NCI-H1048 (cell line): ENCODE measurements at places on chromosomes 2 and 18.

- no peak for DNase-seq
These were observed 11.2 kb upstream of the SLC8A1 start for GRCh38 chr2:40463112-40463511.

DNA sequence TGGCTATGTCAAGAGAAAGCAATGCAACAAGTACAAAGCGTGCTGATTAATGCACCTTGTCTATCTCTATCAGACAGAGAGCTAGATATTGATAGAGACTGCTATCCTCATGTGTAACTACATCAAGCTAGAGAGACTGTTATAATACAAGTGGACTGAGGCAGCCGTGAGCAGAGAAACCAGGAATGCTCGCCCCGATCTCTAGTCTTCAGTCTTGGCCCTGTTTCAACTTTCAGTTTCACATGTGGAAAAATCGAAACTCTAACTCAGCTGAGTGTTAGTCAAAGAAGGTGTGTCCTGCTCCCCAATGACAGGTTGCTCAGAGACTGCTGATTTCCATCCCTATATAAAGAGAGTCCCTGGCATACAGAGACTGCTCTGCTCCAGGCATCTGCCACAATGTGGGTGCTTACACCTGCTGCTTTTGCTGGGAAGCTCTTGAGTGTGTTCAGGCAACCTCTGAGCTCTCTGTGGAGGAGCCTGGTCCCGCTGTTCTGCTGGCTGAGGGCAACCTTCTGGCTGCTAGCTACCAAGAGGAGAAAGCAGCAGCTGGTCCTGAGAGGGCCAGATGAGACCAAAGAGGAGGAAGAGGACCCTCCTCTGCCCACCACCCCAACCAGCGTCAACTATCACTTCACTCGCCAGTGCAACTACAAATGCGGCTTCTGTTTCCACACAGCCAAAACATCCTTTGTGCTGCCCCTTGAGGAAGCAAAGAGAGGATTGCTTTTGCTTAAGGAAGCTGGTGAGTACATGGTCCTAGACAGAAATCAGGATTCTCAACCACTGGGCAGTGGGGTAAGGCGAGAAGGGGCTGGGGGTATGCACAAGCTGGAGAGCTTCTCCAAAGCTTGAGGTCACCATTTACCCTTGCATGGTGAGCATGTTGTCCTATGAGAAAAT lies at the start of gene RSAD2:
Gene RSAD2, plus strand, starts transcription at position 376 of the 903 bp plus-strand sequence. Its CDS starts 24 bp downstream, at position 400.
- DNase-seq = no peak

DNA sequence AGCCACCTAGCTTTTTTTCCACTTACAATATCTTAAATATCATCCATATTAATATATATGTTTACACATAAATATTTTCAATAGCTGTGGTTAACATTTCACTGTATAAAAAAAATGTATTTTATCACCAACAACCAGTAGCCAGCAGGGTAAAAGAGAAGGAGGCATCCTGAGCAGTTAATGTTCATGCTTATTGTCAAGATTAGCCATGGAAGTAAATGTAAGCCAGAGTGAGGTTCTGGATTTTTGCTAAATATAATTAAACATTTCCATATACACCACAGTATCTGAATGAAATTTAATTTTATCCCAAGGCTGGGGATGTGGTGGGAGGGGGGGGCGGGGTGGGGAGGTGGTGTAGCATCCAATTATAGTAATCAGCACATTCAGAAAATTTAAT lies 80.3 kb upstream of the GRB14 start:
- no peak for DNase-seq

DNA sequence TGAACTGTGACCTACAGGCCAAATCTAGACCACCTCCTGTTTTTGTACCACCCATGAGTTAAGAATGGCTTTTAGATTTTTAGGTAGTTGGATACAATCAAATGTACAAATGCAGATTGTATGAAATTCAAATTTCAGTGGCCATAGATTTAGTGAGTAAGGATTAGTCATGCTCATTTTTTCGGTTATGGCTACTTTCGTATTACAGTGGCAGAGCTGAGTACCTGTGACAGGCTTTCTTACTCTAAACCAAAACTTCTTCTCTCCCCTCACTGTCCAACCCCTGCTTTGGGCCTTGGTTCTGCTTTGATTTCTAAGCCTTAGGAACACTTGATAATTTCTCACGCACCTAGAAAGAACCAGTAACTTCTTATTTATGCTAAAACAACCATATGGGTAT lies 82.1 kb downstream of the CDC42EP3 start:
- no peak for DNase-seq

DNA sequence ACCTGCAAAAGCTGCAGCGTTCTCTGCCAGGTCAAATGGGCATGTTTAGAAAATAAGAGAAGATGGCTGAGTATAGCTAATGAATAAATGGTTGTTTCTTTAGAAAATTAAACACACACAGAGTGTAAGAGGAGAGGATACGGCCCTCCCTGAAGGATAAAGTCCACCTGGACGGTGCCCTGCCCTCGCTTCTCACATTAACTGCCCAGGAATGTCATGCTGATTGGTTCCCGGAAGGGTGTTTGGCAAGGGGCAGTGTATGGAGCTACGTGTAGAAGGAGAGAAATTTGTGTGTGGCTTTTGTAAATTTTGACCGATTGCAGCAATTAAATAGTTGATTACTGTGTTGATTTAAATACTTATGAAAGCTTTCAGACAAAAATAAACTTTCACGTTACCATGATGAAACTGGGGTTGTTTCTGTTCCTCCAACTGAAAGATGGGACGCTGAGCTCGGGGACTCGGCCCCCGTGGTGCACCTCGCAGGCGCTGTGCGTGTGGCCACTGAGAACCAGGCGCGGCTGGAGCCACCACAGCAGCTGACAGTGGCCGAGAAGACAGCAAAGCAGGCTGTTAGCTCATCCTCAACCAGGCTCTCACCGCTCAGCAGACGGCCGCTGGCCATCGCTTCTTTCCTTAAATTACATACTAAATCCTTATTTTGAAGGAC lies 22.7 kb downstream of the MPPE1 start:
- no peak for DNase-seq

DNA sequence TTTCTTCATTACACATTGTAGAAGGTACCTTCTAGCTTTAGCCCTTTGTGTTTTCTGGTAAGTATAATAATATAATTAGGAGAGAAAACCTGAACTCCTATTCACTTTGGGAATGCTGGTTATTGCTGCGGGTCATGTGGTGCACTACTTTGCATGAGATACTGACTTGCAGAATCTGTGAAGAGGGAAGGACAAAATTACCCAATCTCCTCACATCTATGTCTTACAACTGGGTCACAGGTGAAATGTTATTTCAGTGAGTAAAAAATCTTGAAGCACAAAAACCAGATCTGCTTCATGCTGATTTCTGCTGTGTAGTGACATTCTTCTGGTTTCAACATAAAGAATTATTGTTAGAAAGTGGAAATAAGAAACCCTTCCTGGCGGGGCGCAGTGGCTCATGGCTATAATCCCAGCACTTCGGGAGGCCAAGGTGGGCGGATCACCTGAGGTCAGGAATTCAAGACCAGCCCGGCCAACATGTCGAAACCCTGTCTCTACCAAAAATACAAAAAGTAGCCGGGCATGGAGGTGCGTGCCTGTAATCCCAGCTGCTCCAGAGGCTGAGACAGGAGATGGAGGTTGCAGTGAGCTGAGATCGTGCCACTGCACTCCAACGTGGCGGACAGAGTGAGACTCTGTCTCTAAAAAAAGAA lies 211.0 kb upstream of the REG3G start:
- no peak for DNase-seq

- no peak for DNase-seq
These were observed 13.3 kb downstream of the DSC1 start for GRCh38 chr18:31149351-31149750.

DNA sequence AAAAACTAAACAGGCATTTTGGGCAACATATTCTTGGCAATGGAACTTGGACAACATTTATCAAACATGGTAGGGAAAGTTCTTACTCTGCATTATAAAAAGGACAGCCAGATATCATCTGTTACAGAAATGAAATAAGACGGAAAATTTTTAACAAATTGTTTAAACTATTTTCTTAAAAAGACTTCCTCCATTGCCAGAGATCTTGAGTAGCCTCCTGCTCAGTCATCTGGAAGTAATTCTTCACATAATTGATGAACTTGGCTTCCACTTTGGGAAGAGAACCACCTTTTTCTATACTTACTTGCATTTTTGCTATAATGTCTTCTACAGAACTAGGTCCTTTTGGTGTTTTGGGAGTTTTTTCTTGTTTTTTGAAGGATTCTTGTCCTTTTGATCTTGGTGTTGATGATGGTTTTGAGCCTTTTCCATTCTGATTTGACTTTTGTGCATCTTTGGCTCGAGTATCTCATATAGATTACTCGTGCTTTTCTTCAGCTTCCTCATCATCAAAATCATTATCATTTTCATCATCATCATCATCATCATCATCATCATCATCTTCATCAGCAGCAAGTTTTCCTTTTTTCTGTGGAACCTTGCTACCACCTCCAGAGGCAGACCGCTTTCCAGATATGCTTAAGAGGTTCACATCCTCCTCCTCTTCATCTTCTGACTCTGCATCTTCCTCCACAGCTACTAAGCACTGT lies 66.2 kb downstream of the CD28 start:
- DNase-seq = no peak

- no peak for DNase-seq
These were observed 3.9 kb upstream of the UCN start for GRCh38 chr2:27312152-27312551.

DNA sequence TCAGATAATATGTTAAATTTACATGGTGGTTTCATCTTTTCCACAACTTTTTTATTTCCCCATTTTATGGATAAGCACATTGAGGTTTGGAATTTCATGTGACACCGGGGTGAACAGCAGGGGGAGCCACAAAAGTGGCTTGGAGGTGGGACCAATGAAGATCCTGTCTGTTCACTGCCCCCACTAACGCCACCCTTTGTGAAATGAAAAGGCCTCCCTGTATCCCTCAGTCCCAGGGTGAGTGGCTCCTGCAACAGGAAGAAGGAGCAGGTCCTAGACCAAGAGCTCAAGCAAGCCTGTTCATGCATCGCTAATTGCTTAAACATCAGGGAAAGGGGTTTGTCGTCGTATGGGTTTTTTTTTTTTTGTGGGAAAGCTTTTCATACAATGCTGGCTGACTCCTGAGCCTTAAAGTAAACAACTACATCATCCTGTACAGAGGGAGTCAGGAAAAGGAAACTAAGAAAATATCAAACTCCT lies 267.8 kb upstream of the EPAS1 start:
- DNase-seq = no peak

DNA sequence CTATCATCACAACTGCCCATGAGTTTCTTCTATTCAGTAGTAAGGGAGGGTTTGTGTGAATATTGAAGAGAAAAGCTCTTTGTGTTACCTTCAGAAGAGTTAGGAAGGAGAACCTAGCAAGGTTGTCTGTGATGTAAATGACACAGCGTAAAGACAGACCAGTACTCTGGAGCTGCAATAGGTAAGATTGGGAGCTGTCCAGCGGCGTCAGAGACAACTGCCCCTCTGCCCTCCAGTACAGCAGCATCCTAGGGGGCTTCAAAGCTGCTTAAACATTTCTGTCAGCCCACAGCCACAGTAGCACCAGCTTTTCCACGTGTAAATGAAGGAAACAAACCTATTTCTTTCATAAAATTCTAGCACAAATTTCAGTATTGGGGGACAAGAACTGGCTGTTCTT lies 34.5 kb downstream of the NYAP2 start:
- no peak for DNase-seq

DNA sequence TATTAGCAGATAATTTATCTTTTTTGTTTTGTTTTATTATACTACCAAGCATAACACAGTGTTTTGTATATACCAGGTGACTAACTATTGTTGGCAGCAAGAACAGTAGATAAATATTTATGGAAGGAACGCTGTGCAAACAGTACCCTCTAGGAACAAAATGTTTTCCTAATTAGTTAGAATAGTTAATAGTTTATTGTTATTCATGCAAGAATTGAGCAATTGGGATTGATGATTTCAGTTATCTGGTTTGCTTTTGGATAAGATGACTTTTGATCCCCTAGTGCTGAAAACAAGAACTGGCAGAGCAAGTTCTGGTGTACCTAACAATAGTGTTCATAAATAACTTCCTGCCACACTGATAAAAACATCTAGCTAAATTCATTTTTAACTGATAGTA lies 323.3 kb downstream of the TGIF1 start:
- no peak for DNase-seq

DNA sequence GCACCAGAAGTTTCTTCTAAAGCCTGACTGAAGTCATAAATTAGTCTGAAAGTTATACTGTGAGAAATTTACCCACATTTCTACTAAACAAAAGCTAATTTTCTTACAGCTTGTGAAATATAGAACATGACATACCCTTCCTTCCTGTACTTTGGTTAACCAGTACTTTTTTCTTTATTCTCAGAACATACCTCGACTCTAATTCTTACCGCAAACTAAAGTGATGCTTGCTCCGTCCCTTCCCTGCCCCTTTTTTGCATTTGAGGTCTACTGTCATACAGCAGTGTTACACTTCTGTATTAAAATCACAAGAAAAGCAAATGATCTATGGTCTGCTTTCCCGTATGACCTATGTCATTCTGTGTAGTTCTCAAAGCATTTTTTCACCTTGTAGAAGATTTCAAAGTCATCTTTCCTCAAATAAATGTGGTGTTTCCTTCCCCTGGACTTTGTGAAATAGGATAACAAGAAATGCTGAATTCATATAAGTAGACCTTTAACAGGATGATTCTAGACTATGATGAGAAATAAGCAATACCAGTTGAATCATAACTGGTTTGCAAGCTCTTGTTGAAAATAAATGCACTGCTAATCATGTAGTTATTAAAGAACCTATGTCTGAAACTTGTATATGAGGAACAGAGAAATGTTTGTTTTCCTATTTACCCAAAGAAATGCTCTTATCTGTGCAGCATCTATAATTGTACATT lies 30.4 kb downstream of the CYTIP start:
- no peak for DNase-seq

DNA sequence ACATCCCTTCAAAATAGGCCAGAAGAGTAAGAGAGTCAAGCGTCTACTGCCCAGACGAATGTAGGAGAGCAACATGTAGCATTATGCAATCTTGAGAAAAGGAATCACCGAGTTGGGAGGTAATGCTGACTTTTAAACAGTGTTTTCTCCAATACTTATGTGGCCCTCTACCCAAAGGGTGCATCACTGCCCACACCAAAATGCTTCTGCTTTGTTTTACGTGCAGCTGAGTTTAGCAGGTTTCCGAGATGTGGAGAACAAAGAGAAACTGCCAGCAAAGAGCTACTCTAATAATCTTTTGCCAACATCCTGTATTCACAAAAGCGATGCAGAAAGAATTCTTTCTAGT lies 63.4 kb upstream of the ZEB2 start:
- no peak for DNase-seq

DNA sequence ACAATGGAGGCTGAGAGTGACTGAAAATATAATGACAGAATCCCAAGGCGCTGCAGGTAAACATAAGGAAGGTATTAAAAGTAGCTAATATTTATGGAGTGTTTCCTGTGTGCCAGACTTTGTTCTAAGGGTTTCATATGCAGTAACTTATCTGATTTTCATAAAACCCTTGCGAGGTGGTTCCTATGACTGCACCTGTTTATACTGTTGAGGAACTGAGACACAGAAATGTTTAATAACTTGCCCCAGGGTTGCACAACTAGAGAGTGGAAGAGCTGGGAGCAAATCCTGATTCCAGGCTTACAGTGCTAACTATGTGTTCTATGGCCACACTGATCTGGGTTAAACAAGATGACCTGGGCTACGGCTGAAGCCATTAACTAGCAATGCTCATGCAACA lies 2.4 kb downstream of the SP110 start:
- no peak for DNase-seq

GRCh38 chr2:190838492-190838910 lies 42.1 kb upstream of the GLS start:
- DNase-seq = no peak
